NCI-H524 treated with DMSO at 0.1 percent for 48 hours (cell line): ENCODE measurements at places on chromosomes 2 and 18.

- DNase-seq: no peak
Observed at GRCh38 chr2:109065391-109065734, 63.6 kb upstream of the SH3RF3 start.

- DNase-seq: no peak
Observed at GRCh38 chr2:46711156-46711555, 204.4 kb downstream of the MCFD2 start.

DNA sequence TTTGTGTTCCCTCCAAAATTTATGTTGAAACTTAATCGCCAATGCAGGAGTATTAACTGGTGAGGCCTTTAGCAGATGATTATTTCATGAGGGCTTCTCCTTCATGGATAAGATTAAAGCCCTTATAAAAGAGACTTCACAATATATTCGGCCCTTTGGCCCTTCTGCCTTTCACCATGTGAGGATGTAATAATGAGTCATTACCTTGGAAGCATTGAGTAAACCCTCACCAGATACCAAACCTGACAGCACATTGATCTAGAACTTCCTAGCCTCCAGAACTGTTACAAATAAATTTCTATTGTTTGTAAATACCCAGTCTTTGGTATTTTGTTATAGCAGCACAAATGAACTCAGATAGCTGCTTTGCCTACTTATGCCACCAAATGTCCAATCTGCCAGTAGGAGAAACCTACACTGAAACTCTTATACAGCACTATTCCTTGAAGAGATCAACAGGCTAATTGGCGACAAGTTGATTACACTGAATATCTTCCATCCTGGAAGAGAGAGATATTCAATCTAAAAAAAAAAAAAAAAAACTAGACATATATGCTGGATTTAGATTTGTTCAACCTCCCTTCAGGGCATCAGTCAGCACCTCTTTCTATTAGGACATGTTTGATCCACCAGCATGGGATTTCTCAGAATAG is 125.9 kb upstream of the COL5A2 start:
- no peak for DNase-seq

GRCh38 chr2:191942090-191942738 is 95.3 kb upstream of the CAVIN2 start:
- no peak for DNase-seq

DNA sequence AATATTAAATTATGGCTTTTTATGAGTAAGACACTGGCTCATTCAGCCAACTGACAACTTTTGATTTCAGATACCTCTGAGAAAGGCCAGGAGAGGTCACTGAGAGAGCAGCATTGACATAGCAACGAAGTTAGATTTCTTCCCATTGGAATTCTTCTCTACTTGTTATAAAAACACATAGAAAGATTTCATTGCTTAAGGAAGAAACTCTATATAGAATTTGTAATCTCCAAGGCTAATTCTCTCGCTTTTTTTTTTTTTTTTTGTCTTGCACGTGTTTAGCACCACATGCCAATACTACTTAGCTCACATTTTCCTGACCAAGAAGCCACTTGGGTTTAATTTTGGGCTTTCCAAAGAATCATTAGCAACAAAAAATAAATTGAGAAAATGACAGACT is 233.7 kb downstream of the CALCRL start:
- no peak for DNase-seq
